ENCODE measurements at places on chromosomes 11 and 22. TPM values are rescaled to one million over a fixed set of nuclear protein-coding genes. Genes with fewer than 3 reads are reported as not detected.

PDGFD gene
- polyA plus RNA-seq: 0.05 TPM

LARGE2 gene
- 0.48 TPM for polyA plus RNA-seq

MB gene
- not detected for polyA plus RNA-seq

OR51B4 gene
- not detected for polyA plus RNA-seq

SLCO2B1 gene
- 0.55 TPM for polyA plus RNA-seq

KIAA1671 gene
- polyA plus RNA-seq: not detected

OR5D13 gene
- not detected for polyA plus RNA-seq

SLC35F2 gene
- not detected for polyA plus RNA-seq

FXYD6 gene
- polyA plus RNA-seq: 71.9 TPM

TMPRSS4 gene
- 0.36 TPM for polyA plus RNA-seq

LRRC75B gene
- 5.2 TPM for polyA plus RNA-seq

DMC1 gene
- not detected for polyA plus RNA-seq

ASCC2 gene
- polyA plus RNA-seq: 23.8 TPM

ZNF195 gene
- polyA plus RNA-seq: 14.3 TPM

- DNase-seq: no peak
Observed at GRCh38 chr11:106854429-106854828, 163.8 kb downstream of the GUCY1A2 start.

GRCh38 chr22:28997342-28997741, 64.3 kb downstream of the C22orf31 start:
- DNase-seq: no peak

GRCh38 chr22:27185760-27186302, 528.4 kb downstream of the MIAT start:
- DNase-seq: no peak

DNA sequence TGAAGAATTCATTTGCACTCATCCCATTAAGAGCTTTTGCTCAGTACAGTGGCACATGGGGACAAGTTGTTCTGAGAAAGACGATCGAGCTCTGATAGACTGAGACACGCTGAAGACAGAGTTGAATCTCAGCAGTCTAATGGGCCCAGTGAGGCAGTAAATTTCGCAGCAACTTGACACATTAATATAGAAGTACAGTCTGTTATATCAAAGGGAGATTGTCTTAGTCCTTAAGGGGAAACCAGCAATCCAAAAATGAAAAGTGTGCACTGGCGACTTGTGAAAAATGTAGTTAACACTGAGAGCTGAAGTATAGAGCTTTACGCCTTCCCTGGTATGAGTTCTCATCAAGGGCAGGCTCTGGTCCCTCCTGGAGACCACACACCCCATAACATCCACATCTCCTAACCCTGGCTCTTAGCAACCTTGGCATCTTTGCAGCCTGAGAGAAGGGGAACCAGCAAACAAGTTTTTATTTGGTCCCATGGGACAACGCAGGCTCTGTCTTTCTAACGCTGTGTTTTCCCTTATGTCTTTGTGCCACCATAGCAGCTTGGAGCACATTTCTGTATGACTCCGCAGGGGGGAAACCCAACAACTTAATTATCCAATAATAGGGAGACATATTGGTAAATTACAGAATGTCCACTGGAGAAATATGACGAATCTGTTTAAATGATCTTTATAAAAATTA, 952.5 kb downstream of the OPCML start:
- no peak for DNase-seq

DNA sequence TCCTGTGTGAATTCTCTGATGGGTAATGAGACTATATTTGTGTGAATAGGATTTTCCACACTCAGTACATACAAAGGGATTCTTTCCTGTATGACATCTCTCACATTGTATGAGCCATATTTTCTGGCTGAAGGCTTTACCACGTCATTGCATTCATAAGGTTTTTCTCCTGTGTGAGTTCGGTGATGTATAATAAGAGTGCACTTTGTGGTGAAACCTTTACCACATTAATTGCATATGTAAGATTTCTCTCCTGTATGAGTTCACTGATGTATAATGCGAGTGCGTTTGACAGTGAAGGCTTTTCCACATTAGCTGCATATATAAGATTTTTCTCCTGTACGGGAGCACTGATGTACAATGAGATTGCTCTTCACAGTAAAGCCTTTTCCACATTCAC, 455.4 kb upstream of the CNTN5 start:
- DNase-seq: no peak

DNA sequence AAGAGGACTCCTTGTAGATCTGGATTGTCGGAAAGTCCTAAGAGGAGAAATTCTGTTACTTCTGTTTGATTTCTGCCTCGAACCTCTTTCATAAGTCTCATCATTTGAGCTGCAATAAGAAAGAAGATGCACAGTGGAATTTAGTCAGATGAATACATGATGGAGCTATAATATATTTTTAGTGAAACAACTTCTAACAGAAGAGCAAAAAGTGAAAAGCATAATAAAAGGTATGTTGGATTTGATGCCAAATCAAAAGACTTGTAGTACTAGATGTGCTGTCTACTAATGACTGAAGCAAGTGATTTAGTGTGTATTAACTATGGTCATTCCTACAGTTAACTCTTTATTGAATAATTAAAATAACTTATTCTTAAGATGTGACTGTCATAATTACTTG, at the start of gene OR5AP2:
Gene OR5AP2, minus strand, starts transcription at position 101 of the 400 bp plus-strand sequence. Its CDS starts 0 bp downstream, at position 101.
- no peak for DNase-seq

DNA sequence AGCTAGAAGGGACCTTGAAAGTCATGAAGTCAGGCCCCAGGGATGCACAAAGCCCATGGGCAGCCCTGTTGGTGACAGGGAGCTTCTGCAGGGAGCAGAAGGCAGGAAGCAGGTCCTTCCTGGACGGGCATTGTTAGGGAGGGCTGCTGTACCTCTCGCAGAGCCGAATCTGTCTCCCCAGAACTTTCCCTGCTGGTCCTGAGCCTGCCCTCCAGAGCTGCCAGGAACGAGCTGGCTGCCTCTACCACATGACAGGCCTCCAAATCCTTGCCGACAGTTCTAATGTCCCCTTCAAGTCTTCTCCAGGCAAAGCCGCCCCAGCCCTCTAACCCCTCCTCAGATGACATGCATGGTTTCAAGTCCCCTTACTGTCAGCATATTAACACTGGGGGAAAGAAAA, 20.1 kb downstream of the SYT7 start:
- DNase-seq: no peak

GRCh38 chr11:120690406-120690805, 178.9 kb downstream of the GRIK4 start:
- no peak for DNase-seq

- no peak for DNase-seq
Observed at GRCh38 chr22:38798496-38798895, 4.6 kb upstream of the DNAL4 start.

GRCh38 chr22:20111045-20111688, 4.7 kb upstream of the RANBP1 start:
- no peak for DNase-seq

DNA sequence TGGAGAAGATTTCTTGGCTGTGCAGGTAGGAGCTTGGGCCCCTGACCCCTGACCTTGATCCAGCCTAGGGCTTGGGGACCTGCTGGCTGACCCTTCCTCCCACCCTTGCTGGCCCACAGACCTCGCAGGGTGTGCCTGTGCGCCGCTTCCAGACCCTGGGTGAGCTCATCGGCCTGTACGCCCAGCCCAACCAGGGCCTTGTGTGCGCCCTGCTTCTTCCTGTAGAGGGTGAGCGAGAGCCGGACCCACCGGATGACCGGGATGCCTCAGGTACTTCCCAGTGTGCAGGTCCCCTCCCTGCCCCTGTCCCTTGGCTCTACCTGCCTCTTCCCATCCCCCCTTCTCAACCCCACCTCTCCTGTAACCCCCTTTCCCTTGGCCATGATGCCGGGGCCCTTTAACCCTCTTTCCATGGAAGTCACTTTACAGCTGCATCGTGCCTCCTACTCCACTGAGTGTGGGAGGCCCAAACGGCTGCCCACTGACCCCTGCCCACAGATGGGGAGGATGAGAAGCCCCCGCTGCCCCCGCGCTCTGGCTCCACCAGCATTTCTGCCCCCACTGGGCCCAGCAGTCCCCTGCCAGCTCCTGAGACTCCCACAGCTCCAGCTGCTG, 3.8 kb downstream of the INPPL1 start:
- DNase-seq: peak; percentile 3

- no peak for DNase-seq
Observed at GRCh38 chr22:19195796-19196731, 17.5 kb upstream of the SLC25A1 start.

DNA sequence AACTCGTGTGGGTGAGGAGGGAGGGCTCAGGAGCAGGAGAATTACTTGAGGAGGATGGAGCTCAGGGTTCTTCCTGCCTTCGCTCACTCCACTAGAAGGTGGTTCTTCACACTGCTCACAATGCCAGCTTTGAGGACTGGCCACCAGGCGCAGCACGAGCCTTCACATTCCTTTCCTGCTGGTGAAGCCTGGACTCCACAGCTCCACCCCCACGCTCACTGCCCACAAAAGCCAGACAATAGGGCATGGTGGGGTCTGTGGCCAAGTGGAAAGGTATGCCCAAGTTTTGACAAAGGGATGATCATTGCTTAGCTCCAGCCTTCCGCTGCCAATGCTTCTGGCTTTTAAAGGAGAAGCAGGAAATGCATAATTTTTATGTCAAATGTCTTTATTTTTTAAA, 58.0 kb upstream of the FADD start:
- DNase-seq: no peak

DNA sequence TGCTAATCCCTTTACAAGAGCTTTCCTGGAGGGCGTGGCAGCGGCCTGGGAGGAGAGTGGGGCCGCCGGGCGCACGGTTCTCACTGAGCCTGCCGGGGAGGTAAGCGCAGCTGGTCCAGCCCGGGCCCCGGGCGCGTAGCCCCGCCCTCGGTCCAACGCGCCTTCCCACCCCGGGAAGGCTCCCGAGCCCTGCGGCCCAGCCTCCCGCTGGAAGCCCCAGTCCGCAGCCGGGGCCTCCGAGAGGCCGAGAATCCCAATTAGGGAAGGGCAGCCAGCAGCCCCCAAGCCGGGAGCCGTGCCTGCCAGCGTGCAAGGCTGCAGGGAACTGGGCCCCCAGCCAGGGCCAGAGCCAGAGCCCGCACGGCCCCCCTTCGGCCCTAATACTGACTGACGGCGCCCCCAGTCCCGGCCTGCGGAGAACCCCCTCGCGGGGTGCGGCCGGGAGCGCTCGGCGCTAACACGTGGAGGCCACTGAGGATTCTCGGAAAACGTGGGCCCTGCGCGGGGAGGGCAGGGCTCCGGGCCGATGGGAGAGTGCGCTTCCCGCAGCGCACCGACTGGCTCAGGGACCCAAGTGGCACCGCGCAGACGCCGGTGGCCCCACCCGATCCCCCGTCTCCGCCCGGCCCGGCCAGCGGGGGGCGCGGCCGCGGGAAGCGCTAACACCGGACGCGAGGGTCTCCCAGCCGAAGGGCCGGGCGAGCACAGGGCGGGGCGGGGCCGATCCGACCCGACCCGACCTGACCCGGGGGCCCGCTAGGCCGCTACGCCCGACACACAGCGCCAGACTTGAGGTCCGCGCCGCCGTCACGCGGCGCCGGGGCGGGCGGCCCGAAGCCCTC, 5.7 kb downstream of the ZFTA start:
- no peak for DNase-seq

- no peak for DNase-seq
Observed at GRCh38 chr11:113034576-113034975, 73.4 kb downstream of the NCAM1 start.

DNA sequence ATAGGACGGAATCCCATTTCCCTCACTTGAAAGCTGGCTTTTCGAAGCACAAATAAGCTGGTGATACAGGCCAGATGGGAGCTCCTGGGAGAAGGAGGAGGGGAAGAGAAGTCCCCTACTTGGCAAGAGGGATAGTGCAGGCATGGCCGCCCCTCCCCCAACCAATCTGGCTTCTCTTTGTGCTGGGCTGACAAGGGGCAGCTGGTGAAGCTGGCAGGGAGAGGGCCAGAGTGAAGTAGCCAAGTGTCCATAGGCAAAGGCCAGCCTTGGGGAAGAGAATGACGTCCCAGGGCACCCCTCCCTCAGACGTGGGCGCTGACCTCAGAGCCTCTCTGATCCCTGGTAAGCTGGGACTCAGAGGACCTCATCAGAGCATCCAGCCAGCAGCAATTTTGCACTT, 78.7 kb upstream of the GRAMD1B start:
- DNase-seq: no peak

GRCh38 chr11:57313788-57314135, 11.0 kb downstream of the TNKS1BP1 start:
- no peak for DNase-seq

- DNase-seq: peak; percentile 40
Observed at GRCh38 chr11:73950869-73951710, at the start of gene DNAJB13. Gene DNAJB13, plus strand, starts transcription at chr11:73951026. Its CDS starts 44 bp downstream, at chr11:73951070.

DNA sequence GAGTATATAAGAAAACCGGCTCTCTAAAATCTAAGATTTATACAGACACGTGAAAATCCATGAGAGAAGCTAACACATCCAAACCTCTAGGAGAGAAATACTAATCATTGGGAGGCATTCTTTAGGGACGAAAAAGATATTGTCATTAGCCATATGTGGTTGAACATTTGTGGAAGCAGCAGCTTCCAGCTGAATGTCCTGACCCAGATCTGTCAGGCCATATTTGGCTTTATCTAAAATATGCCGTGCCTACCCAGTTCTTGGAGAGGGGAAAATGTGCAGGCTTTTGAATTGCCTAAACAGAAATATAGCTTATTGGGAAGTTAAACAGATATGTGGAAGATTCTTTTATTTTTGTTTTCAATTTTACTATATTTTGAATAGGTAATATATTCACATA, 6.4 kb downstream of the CCDC89 start:
- no peak for DNase-seq

DNA sequence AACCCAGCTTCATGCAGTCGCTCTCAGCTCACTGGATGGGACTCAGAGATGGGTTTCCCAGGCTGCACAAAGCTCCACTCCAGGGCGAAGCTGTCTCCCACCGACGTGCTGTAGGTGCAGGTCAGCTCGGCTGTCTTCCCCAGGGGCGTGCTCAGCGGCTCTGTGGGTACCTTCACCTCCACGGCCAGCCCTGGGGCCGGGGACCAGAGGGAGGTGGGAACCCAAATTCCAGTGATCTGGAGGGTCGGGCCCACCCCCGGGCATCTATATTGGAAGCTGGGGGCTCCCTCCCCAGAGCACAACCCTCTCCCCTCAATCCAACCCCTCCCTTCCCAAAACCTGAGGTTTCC, 689 bp downstream of the VSIG2 start:
- DNase-seq: no peak

GRCh38 chr11:20421946-20422345, 34.4 kb downstream of the PRMT3 start:
- no peak for DNase-seq

DNA sequence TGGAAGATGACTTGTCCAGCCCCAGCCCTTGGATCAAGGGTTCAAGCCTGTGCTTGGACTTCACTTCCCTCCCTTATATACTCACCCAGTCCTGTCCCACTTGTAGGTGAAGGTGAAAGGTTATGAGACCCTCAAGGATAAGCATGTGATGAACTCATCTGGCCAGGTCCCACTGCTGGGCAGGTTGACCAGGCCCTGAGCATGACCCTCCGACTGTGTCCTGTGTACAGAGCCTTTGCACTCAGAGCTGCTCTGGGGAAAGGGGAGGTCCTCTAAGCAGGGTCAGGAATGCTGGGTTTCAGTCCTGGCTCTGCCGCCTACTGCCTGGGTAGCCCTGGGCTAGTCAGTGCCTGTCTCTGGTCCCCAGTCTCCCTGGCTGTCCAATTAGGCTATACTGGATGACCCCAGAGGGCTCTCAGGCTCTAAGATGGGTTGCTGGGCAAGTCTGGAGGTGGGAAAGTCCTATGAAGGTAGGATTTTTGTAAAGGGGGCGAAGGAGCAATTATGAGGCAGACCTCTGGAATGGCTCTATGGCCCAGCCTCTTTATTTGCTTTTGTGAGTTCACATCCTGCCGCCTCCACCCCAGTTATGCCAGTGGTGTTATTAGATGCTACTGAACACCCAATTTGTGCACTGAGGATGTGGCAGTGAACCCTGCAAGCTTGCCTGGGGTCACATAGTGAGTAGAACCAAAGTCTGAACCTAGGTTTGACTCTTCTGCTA, 14.1 kb downstream of the DGAT2 start:
- no peak for DNase-seq

All from CD14-positive monocyte (primary cell).